ENCODE measurements at places on chromosomes 16 and 17. TPM values are rescaled to one million over a fixed set of nuclear protein-coding genes. Genes with fewer than 3 reads are reported as not detected.

DNA sequence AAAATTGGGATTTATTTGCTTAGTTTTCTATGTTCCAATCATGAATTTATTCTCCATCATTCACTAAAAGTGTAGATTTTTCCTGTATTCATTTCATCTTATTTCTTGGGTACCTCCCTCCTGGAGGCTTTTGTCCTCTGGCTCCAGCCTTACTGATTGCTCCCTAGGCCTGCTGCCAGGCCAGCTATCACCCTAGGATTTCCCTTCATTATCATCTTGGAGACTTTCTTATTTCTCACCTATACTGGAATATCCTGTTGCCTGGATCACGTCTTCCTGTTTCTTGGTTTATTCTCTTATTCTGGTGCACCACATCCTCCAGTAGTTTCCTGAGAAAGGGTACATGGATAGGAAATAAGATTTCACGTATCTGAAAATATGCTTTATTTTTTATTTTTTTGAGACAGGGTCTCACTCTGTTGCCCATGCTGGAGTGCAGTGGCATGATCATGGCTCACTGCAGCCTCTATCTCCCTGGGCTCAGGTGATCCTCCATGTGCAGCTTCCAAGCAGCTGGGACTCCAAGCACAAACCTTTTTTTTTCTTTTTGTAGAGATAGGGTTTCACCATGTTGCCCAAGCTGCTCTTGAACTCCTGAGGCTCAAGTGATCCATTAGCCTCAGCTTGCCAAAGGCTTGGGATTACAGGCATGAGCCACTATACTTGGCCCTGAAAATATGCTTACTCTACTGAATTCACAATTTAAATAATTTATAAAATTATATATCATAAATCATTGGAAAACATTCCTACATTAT lies 13.3 kb upstream of the KPNB1 start:
- DNase-seq, result no peak

- DNase-seq, result no peak
These were observed 123.9 kb upstream of the CACNG3 start for GRCh38 chr16:24132048-24132796.

TLCD3B gene
- 3.9 TPM for total RNA-seq

TEKT1 gene
- not detected for total RNA-seq

PRCD gene
- 0.78 TPM for total RNA-seq

DNA sequence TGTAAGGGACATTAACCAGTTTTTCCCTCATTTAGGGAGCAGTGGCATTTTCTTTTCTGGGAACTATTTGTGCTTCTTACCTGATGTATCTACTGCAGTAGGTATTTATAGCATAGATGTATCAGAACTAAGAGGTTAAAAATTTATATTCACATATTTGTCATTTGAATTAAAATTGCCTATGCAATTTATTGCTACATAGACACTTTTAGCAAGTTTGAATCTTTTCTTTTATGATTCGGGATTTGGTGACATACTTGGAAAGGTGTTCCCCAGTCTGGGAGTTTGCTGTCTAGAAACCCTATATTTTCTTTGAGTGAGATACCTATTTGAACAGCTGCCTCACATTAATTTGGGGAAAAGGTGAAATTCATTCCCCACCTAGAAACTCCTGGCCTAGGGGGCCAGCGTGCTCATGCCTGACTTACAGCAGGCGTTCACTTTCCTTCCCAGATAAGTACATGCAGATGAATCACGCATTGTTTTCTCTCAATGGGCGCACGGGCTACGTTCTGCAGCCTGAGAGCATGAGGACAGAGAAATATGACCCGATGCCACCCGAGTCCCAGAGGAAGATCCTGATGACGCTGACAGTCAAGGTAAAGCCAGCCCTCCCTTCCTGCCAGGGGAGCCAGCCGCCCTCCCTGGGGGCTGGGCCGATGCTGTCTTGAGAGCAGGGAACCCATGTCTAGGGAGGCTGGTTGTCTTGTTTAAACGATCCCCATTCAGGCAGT lies 73.8 kb downstream of the SDR42E1 start:
- no peak for DNase-seq

- DNase-seq, result no peak
These were observed 28.7 kb upstream of the ABCA6 start for GRCh38 chr17:69170377-69170776.

DNA sequence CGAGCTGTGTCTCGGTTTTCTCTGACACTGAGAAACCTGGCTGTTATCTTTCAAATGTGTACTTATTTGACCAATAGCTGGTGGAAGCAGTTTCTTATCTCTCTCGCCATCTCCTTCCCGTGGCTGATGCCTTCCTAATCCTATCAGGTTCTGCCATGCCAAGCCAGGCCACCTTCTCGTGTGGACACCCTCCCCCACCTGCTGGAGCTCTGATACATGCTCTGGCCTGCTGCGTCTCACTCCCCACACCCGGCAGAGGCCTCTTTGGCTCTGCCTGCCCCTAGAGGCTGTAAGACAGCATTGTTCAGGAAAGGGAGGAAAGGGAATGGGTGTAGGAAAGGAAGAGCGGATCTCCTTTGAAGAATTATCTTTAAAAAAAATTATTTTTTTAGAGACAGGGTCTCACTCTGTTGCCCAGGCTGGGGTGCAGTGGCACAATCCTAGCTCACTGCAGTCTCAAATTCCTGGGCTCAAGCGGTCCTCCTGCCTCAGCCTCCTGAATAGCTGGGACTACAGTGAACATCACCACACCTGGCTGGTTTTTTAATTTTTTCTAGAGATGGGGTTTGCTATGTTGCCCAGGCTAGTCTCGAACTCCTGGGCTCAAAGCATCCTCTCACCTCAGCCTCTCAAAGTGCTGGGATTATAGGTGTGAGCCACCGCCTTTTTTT lies 7.5 kb upstream of the ARMC5 start:
- no peak for DNase-seq

Measured in activated naive CD8-positive, alpha-beta T cell treated with anti-CD3 and anti-CD28 coated beads, Interleukin-2, amount 10 ng/mL, durations not matched to agents 7 days and 5 days (primary cell).